ENCODE measurements at places on chromosomes 2 and 18.

- no peak for DNase-seq
Observed at GRCh38 chr2:108579623-108580022, 45.4 kb downstream of the LIMS1 start.

DNA sequence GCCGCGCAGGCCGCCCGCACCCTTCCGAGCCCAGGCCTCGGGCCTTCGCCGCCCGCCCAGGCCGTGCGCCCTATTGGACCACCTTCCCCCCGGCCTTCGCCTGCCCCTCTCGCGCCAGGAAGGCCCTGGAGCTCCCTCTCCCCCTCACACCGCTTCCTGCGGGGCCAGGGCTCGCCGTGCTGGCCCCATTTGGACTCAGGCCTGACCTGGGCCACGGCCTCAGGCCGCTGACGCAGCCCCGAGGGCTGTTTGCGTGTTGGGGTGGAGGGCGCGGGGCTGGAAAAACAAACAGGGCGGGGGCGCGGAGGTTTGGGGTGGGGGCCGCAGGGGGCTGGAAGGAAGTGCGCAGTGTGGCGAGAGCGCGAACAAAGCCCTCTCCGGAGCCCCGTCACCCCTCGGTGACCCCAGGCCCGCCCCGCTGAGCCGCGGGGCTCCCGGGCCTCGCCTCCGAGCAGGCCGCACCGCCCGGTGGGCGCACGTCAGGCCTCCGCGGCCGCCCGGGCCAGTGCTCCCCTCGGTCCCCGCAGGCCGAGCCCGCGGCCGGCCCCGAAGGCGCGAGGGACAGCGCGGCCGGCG is 12.3 kb upstream of the SIX3 start:
- no peak for DNase-seq

DNA sequence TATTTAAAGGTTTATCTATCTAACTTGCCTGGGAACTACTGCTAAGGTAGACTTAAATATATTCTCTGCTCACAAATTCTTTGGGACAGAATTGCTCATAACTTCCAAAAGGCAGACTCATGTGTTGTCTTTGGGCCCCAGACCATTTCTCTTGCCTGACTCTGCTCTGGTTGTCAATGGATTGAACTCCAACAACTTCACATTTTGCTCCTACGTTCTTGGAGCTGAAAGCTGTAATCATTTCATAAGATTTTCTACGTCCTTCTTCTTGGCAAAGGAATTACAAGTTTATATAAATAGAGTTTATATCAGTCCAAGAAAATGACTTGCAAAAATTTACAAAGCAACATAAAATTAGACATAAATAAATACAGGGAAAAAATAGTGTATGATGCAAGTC is 32.9 kb upstream of the PPM1B start:
- DNase-seq = no peak

GRCh38 chr18:29012364-29012763 is 835.4 kb upstream of the CDH2 start:
- DNase-seq = no peak

GRCh38 chr2:66601624-66602023 is 166.7 kb downstream of the MEIS1 start:
- no peak for DNase-seq

DNA sequence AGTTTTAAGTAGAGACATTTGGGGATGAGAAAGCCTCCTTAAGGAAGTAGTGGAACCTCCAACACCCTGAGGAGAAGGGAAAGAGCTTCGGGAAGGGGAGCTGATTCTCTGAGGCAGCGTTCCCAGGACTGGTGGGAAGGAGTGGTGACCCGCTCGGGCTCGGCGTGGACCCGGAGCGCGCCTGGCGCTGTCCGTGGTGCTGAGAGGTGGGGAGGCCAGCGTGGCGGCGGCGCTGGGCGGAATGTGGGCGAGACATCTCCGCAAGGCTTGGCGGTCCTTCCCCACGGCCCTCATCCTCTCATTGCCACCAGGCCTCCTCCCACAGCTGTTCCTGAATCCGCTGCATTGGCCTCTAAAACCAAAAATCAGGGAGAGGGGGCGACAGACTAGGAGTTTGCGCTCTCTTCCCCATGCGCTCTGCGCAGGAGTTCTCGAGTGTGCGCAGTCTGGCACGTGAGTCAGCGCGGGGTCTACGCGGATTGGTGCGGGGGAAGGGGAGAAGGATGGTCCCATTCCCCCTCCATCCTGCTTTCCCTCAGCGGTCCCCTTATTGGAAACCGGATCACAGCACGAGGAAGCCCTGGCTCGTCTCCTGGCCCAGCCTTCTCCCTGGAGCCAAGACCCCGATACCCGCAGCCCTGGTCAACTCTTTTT is 857 bp downstream of the RESP18 start:
- DNase-seq = no peak

DNA sequence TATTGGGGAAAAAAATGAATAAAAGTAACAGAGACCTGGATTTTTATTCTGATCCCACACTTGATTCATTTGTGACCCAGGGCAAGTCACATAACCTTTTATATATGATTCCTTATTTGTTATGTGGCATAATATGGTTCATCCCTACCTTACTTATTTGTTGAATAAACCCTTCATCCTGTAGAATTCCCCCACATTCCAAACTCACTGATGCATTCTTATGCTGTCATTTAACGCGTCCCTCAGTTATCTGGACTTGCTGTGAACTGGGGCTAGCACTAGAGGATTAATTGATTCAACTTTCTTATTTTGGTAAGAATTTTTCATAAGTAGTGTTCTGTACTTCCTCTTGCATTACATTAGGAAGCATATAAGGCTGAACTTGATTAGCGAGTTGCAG is 384.7 kb upstream of the RAB12 start:
- DNase-seq = no peak

GRCh38 chr18:4705894-4706293 is 250.8 kb upstream of the DLGAP1 start:
- no peak for DNase-seq

- DNase-seq = no peak
Observed at GRCh38 chr2:75055820-75056675, 97.6 kb downstream of the POLE4 start.

GRCh38 chr2:133673305-133673905 is 105.1 kb upstream of the NCKAP5 start:
- DNase-seq = no peak

- no peak for DNase-seq
Observed at GRCh38 chr2:147860009-147860408, 15.2 kb downstream of the ACVR2A start.

DNA sequence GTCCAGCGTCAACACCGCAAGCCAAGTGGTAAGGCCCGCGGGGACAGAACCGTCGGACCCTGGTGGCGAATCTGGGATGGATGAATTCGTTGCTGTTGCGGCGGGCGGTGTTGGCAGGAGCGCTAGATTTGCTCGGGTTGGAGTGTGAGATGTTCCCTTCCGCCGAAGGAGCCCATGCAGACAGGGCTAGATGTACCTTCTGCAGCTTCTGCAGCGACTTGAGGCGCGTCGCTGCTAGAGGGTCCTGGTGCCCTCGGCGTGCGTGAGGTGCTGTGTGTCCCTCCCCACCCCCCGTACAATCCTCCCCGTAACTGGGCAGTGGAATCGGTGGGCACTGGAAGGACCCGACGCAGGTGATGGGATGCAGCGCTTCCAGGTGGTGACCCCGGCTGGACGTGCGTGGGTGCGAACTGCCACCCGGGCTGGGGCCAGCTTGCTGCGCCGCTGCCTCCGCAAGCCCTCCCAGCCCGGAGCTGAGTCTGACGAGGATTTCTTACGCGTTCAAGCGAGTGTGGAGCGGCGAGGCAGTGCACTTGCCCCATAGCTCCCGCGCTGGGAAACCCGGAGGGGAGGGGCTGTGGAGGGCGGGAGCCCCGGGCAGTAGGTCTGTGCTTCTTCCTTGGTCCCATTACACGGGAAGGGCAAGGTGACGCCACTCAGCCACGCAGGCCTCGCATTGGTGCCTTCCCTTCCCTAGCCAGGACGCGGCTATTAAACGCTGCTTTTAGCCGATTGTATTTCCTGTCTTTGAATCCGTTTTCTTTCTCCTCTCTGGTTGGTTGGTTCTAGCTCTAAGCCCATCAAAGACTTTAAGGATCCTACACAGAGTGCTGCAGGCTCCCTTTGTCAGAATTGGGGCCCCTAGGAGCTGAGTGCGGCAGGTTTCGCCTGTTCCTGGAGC is 34.2 kb downstream of the CHRNA1 start:
- DNase-seq = no peak

GRCh38 chr2:239697399-239698164 is 296.8 kb upstream of the HDAC4 start:
- DNase-seq = no peak

DNA sequence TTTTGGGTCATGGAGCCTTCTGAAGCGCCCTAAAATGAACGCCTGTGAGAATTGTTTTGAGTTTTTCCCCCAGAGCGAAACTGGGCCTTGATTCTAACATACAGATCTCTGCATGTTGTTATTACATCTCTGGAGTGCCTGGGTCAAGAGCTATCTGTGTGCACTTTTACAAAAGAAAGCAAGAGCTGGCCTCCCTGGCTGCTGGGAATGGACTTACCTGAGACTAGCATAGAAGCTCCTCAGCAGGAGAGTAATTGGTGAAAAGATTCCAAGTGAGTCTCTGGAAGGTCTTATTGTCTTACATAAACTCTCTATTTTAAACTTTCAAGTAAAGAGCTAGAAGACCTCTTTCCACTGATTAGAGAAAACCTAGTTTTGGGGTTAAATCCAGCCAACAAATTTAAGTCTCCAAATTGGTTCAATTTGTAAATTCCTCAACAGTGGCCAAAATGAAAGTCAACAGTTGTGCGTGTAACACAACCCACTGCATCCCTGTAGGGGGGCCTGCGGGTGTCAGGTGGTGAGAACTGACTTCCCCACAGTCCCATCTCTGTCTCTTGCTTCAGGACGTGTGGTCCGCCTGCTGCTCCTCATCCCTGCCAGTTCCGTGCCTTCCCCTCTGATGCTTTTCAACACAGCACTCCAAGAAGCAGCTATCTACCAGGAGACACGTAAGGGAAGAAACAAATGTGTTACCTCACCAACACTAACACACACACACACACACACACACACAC is 206.1 kb downstream of the SH3BP4 start:
- no peak for DNase-seq

DNA sequence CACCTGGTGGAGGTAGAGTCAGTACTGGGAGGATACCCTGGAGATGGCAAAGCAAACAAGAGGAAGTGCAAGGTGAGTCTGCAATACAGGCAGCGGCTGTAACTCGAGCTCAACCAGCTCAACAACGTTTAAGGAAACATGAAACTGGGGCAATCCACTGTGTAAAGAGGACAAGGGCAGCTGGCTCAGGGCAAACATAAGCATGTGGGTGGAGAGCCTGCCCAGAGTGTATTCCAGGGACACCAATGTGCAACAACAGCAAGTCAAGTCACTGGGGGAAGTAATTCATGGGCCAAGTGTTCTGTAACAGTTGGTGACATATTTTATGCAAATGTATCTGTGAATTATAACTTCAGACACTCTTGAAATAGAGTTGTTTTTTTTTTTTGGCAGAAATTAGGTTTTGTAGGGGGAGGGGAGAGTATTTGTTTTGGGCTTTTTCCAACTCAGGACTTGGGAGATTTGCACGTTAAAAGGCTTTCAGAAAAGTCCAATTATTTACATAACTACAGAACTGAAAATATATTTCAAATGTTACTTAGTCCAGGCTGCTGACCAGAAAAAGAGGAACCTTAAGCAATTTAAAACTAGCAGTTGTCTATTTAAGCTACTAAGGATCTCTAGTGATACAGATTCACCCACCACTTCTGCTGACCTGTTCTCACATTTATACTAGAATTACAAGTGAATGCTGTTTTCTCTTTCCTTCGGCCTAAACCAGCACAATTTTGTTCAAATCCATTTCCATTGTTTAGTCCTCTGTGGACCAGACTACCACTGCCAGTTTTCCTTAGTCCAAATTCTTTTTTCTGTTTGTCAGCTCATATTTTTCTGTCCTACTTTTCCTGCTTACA is 18.6 kb downstream of the NRXN1 start:
- DNase-seq = no peak

- DNase-seq = no peak
Observed at GRCh38 chr18:44824884-44825283, 144.2 kb downstream of the SETBP1 start.

DNA sequence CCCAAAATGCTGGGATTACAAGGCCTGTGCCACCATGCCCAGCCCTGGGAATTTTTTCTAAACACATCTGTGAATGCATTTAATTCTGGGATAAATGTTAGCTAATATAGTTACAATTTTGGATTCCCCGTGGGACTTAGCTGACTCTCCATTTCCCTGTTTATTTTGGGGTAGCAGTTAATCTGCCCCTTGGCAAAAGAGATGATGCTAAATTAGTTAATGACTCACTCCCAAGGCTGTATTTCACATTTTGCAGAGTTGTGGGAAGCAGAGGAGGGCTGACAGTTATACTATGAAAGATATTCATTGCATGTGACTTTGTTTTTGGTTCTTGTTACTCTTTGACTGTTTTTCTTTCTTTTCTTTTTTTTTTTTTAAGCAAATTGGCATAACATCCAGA is 3.2 kb downstream of the MTHFD2 start:
- no peak for DNase-seq

DNA sequence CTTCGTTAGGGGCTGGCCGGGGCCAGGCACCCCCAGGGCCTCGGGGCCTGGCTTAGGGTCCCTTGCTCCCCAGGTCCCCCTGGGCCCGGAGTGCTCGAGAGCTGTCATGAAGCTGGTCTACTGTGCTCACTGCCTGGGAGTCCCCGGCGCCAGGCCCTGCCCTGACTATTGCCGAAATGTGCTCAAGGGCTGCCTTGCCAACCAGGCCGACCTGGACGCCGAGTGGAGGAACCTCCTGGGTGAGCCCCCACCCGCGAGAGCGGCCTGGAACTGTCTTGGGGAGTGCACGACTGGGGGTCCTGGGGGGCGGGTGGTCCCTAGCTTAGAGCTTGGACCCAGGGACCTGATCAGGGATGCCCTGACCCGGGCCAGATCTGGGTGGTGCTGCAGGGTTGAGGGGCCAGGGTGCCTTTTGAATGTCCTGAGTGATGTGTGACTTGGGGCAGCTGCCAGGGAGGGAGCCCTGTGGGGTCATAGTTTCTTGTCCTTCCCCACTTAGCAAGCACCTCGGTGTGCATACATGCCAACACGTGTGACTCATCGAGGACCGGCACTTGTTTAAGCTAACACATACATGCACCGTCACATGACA is 27.9 kb downstream of the GPC1 start:
- DNase-seq = no peak

GRCh38 chr2:178943745-178944144 is 106.2 kb downstream of the CCDC141 start:
- no peak for DNase-seq

- no peak for DNase-seq
Observed at GRCh38 chr18:56984731-56985130, 162.2 kb upstream of the BOD1L2 start.
